EH (cell line): ENCODE measurements at places on chromosomes 2 and 18.

- DNase-seq, result no peak
These were observed 142.3 kb upstream of the ZFP36L2 start for GRCh38 chr2:43368483-43369385.

GRCh38 chr2:37456479-37456878 is 112.0 kb downstream of the QPCT start:
- peak; percentile 34 for DNase-seq

GRCh38 chr18:79921984-79922965 is 29.2 kb downstream of the SLC66A2 start:
- no peak for DNase-seq

GRCh38 chr2:181755181-181755580 is 74.9 kb upstream of the NEUROD1 start:
- DNase-seq, result no peak

DNA sequence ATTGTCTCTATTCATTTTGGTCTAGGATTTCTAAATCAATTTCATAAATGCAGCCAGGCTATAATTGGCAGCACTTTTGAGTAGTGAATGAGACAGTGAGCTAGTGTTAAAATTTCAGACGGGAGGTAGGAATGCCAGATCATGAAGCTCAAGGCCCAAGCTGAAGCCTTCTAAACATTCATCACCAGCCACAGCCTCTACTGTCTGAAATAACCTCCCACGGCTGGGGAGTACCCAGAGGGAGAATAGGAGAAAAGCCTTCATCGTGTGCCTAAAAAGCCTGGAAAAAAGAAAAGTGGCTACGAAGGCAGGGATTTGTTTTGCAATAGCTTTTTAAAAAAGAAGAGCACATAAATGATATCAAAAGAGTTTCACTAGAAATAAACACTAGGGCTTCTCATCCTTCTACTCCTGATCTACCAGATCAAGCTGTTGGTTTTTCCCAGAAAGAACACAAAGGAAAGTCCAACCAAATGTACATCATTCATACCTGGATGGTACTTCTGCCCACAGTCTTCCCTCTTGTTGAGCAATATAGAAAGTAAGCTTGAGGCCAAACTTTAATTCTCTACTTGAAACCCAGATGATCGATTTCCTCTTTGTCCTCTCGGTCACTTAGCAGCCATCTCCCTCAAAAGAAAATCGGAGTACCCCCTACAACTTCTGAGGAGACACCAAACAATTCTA is 48.1 kb upstream of the SLC39A10 start:
- DNase-seq, result no peak

DNA sequence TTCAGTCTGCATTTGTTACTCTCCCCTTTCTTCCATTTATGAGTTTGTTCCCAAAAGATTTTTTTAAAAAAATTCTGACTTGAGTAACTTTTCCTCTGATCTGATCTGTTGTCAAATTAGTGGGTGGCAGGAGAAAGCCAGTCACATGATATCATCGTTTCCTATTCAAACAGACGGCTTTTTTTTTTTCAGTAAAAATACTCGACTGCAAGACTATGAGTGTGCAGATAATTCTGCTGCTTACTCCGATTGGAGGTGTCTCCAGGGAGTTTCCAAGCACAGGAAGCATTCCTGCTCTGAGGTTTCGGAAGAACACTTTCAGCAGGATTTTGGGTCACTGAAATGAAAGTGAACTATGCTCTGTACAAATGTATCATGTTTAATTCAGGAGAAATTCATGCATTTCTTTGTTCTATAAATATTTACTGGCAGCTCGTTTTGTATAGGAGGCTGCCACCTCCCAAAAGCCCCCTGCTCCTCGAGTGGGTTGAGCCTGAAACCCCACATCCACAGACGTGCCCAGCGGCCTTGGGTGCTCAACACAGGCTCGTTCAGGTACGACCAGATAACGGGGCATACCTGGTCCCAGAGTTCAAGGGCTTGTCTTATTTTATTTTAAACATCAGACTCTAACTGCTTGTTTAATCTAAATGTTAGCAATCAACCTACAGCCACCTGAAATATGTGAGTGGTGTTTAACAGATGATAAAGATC is 126.9 kb upstream of the ZNF516 start:
- peak; percentile 38 for DNase-seq

- no peak for DNase-seq
These were observed 228.9 kb downstream of the EIPR1 start for GRCh38 chr2:3148716-3149115.

GRCh38 chr2:48755473-48755872 is at the start of gene LHCGR:
LHCGR (minus strand) TSS chr2:48755724; CDS start chr2:48755671, 53 bp downstream.
- no peak for DNase-seq

DNA sequence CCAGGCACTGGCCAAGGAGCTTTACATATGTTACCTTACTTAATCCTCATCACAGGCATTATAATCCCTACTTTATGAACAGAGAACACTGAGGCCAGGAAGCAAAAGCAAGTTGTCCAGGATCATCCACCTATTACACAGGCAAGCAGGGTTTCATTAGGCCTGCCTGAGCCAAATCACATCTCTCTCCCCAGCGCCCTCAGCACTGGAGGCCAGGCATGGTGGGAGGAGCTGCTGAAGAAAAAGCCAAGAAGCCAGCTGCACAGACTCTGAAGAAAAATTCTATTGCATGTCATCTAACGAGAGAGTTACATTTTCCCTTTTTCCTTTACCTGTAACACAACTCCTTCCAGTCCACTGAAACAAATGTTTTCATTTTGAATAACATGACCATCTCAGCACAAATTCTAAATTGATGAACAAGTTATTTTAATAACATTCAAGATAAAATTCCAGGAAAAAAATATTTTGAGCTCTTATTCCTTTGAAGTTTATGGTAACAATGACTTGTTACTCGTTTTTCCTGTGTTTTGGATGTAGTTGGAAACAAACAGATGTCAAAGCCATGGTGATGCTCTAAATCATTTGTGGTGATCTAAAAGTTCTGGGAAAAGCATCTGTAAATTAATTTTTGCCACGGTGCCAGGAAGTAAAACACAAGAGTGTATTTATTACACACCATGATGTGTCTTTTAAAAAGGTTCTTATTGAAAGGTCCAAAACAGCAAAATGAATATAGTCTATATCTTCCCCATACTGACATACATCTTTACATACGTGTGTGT is 139.0 kb upstream of the ITGB6 start:
- peak; percentile 35 for DNase-seq

DNA sequence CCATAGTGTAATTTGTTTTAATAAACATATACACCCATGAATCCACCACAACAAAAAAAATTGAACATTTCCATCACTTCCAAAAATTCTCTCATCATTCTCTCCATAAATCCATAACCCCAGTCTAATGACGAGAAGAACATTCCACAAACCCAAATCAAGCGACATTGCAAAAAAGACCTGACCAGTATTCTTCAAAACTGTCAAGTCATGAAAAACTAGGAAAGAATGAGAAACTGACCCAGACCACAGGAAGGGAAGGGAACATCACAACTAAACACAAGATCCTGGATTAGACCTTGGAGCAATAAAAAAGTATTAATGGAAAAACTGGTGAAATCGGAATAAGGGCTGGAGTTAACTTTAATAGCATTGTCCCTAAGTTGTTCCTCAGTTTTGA is 141.3 kb upstream of the SLC35G4 start:
- DNase-seq, result no peak

DNA sequence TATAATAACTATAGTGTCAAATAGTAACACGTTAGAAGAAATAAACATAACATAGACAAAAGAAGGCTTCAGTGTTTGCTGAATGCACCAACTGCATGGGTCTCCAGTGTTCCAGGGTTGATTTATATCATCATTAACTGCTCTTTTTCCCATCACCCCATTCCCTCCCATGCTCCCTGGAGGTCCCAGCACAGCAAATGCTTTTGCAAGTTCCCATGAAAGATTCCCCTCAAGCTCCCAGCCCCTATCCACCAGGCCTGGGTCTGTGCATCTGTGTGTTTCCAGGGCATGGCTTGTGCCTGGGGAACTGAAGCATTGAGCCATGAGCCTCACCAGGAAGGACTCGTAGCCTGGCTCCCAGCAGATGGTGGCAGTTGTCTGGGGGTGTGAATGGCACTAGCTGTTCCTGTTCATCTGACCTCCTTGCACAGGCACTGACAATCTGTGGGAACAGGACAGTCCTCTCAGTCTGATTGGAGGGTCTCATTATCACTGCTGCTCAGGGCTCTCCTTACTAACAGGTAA is 164.6 kb upstream of the RMP24 start:
- no peak for DNase-seq

DNA sequence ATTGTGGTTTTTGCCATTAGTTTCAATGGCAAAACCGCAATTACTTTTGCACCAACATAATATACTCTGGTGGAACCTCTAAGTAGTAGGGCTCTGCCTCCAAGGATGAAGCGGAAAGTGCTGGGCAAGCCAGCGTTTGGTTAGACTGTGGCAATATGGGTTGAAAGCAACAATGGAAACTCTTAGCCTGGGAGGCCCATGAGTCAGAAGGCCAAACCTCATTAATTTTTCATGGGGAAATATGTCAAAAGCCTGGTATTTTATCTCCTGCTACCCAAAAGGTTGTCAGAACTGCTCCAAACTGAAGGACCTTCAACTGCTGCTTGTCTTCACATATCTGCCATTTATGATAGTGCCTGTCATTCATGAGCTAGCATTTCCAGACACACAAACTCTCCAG is 179.1 kb upstream of the CYP26B1 start:
- peak; percentile 21 for DNase-seq

DNA sequence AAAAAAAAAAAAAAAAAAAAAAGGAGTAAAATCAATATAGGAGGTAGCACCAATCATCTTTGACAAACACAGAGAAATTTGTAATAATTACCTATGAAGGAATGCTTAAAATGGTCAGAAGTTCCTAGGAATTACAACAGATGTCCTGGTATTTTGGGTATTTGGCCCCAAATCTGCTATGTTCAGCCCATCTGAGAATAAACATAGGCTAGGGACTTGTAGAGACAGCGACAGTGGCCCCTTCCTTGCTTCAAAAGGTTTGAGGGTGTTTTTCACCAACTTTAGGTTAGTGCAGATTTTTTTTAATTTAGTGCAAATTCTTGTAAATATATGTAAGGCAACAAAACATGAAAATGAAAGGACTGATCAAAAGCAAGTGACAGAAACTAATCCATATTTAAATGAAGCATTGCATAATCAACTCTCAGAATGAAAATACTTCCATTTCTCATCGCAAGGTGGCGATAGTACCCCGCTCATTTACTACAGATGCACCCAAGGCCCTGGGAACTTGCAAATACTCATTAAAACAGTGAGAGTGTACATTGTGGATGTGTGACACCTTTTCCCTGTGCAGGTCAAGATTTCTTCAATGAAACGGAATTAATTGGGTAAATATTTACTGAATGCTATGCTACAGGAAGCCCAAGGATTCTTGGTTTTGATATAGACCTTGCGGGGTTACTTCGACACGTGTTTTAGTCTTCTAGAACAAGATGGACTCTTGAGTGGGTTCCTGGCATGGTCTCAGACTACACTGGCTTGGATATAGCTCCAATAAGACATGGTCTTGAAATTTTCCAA is 44.6 kb downstream of the FAM124B start:
- peak; percentile 66 for DNase-seq
